ENCODE measurements at places on chromosomes 5 and 9. TPM values are rescaled to one million over a fixed set of nuclear protein-coding genes. Genes with fewer than 3 reads are reported as not detected.

GRCh38 chr9:109246533-109246932 lies 74.3 kb downstream of the EPB41L4B start:
- no peak for DNase-seq

Gene TMEM252
- total RNA-seq: 55.3 TPM

Gene NACC2
- 24.3 TPM for total RNA-seq

- DNase-seq: no peak
These were observed 664.9 kb downstream of the TAF11L14 start for GRCh38 chr5:18299166-18299565.

DNA sequence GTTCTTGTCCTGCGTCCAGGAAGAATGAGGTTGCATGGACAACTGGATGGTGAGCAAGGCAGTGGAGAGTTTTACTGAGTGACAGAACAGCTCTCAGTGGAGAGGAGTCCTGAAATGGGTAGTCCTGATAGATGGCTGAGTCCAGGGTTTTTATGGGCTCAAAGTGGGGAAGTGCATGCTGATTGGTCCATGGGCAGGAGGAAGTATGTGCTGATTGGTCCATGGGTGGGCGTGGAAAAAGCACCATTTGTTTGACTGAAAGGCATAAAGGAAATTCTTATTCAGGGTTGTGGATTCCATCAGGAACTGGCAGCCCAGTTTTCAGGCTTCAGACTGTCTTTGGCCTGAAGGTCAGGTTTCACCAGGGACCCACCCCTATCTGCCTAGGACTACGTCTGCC lies 10.6 kb downstream of the FSD1L start:
- no peak for DNase-seq

DNA sequence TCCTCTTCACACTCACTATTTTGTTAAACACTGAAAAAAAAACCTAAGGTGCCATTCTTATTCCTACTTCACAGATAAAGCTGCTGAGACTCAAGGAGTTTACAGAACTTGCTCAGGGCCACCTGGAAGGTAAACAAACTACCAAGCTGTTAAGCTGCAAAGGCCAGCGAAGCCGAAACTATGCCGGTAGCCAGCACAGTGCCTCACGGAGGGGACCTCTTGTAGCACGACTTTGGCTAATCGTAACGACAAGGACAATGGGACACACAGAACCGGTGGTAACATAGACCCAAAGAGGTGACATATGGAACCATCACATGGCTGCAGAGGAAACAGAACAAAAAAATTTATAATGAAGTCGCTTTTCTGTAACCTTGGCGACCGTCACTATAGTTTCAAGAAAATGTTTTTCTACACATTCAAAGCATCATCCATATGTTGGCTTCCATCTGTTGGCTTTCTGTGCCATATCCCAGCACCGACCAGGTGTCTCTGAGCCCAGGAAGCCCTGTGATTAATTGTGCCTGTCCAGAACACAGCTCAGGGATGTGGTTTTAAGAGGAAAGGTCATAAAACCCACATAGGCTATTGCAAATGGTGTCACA lies 60.3 kb downstream of the S1PR3 start:
- no peak for DNase-seq
